Activated CD4-positive, alpha-beta T cell treated with anti-CD3 and anti-CD28 coated beads for 4 hours (primary cell): ENCODE measurements at places on chromosomes 4 and X.

DNA sequence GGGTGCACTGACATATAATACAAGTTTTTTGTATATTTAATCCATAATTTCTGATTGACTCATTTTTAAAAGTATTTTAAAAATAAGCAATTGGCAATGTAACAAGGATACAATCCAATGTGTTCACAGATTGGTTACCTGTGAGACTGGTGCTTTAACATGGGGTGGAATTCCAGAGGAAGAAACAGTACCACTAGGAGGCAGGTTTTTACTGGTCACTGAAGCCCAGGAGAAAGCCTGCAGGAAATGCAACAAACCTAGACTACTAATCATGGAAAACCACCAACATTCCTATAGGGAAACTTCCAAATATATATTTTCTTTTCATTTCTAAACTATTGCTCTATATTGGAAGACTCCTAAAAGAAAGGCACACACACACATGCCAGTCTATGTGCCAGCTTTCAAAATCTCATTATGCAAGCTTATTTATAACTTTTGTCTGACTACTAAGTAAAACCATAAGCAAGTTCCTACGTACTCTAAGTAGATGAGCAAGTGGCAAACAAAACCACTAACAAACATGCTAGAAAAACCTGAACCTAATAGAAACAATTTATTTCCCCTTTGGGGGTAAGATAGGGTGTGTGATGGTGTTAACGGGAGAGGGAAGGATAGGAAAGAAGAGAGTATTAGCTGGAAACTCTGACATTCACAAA lies 19.2 kb downstream of the G3BP2 start:
- no peak for DNase-seq

- no peak for DNase-seq
Observed at GRCh38 chr4:119835613-119835910, 207.0 kb upstream of the PDE5A start.

- DNase-seq = no peak
Observed at GRCh38 chr4:71944956-71945355, 86.8 kb upstream of the NPFFR2 start.

DNA sequence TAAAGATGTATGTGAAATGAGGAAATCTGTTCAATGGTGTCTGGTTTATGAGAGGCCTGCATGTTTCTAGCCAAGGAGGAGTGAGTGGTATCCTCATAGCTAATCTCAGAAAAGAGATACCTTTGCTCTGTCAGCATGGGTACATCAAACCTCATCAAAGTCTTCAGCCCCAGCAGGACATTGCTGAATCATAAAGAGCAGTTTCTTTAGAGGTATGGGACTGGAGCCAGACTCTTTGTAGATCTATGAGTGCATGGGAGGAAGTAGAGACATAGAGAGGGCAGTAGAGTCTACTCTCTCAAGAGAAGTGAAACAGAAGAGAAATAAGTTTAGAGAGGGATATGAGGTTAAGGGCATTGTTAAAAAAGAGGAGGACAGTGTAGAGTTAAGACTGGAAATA lies 1950.9 kb downstream of the ARAP2 start:
- no peak for DNase-seq

GRCh38 chr4:15891312-15891711 lies 47.2 kb downstream of the FGFBP1 start:
- no peak for DNase-seq

GRCh38 chrX:111098874-111099273 lies 2.9 kb downstream of the PAK3 start:
- DNase-seq = peak; percentile 54

GRCh38 chr4:116073051-116073450 lies 959.6 kb upstream of the NDST4 start:
- DNase-seq = no peak

GRCh38 chr4:62057031-62057430 lies 856.9 kb downstream of the ADGRL3 start:
- DNase-seq = no peak

DNA sequence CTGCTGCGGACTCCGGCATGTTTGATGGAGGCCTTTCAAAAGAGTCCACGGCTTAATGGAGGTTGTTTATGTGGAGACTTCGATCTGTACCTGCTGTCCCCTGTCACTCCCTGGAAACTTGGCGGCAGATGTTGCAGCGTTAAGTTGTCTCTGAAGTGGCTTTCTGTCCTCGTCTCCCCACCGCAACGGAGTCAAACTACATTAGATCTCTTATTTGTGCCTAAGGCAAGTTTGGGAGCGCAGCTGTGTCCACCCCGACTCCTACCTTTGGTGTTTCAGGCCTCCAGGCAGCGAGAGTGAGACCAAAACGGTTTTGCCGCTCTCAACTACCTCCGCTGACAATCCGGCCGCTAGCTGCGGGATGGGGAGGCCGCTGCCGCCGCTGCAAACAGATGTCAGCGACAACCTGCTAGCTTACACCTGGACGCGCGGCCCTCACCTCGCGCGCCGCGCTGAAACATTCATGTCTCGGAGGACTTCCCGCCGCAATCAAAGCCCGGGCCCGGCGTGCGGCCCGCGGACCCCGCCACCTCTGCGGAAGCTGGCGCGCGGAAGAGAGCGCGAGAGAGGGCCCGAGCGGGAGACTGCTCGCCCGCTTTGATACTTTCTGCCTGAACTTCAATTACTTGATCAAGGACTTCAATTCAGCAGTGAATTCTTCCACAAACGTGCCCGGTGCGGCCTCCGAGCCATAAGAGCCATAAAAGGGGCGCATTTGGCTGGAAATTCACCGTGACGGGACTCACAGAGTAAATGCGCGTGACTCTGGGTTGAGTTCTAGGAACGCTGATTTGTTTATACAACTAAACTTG lies 108.4 kb downstream of the ANTXR2 start:
- DNase-seq = no peak

DNA sequence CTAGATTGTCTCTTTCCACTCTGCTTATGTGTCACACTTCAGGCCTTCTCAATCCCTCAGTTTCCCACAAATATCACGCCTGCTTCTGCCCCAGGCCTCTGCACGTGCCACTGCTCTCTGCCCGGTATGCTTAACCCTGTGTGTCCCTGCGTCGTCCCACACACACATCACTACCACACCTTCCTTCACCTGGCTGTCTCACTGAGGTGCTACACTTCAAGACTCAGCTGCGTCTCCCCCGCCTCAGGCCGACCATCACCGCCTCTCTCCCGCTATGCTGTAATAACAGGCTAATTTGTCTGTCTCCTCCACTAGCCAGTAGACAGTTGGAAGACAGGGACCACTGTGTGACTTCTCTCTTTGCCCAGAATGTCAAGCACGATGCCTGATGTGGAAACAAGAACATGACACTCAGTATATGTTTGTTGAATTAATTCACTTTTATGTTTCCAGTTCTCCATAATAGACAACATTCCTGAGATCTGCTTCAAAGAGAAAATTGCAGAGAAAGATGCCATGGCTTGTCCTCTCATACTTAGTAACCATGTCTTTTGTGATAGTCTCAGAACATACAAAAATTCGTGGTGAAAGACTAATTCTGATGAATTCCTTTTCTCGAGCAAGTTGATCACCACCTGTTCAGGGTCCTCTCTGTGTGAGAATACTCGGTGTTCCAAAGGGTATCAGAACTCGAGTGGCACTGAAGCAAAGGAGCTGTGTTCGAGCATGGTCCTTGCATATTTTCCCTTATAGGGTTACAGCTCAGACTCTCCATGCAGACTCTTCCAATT lies 54.2 kb downstream of the AFAP1 start:
- DNase-seq = no peak

DNA sequence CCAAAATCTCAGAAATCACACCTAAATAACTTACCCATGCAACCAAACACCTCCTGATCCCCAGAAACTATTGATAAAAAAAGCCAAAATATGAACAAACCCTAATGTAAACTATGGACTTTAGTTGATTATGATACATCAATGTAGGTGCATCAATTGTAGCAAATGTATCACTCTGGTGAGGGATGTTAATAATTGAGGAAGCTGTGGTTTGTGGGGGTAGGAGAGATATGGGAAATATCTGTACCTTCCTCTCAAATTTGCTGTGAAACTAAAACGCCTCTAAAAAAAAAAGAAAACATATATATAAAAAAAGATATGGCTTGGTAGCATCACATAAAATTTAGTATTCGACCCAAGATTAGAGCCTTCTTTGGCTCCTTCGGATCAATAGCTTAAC lies 144.3 kb upstream of the CPEB2 start:
- no peak for DNase-seq

- DNase-seq = no peak
Observed at GRCh38 chrX:119512146-119512800, 44.0 kb downstream of the SLC25A5 start.

- DNase-seq = no peak
Observed at GRCh38 chr4:147733716-147734344, 1.9 kb downstream of the ARHGAP10 start.

- no peak for DNase-seq
Observed at GRCh38 chr4:163693211-163693610, 198.7 kb downstream of the TMA16 start.

DNA sequence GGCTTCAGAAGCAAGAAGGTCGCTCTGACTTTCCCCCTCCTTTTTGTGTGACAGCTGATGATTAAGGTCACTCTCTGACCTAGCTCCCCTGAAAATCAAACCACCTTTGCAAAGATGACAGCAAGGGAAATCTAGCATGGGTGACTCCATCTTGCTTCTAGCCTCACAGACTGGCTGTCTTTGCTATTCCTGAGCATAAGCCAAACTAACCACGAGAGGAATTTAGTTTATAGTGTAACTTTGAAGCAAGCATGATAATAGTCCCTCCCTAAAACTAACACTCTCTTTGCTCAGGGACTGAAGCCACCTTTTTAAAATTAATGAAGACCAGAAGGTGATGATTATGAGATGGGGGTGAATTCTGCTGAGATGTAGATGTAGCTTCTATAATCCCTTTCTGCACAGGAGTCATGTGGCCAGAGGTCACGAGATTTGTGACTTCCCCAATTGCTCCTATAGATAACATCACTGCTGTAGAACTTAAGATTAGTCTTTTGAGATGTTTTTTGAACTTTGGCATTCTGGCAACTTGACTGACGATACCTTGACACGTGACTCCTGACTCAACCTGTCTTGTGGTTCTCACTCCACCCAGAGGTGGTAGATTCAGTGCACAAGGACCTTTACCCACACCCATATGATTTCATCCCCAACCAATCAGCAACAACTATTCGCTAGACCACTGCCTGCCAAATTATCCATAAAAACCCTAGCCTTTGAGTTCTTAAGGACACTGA lies 14.9 kb upstream of the PDE5A start:
- DNase-seq = no peak

- no peak for DNase-seq
Observed at GRCh38 chr4:174263445-174263736, 20.1 kb downstream of the FBXO8 start.

DNA sequence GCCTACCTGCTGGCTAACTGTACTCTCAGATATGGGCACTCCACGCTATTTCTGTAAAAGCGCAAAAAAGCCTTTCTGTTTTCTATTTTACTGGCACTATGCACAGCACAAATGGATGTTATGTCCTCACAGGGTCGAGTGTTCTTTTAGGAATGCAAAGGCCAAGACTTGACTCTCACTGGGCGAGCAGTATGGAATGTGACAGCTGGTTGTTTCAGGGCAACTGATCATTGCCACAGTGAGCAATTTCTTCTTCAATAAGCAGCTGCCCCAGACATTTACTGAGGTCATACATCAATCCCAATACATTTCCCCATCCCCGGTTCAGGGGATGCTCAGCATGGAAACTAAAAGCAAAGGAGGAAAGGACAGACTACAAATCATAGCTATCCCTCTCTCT lies 58.2 kb downstream of the PDE5A start:
- DNase-seq = no peak

DNA sequence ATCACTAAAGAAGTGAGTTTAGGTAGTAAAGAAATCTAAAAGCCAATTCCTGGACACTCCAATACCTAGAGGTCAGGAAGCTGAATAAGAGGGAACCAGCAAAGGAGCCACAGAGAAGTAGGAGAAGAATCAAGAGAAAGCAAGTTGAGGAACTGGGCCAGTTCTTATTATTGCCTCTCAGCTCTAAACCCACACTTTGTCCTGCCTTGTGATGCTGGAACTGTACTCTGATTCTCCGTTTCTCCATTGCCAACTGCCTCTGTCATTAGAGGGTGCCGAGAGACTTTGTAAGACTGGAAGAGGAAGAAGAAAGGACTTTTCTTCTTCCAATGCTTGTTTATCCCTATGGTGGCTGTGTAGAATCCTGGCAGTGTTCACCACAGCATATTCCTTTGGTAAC lies 38.6 kb downstream of the NSUN7 start:
- DNase-seq = no peak

DNA sequence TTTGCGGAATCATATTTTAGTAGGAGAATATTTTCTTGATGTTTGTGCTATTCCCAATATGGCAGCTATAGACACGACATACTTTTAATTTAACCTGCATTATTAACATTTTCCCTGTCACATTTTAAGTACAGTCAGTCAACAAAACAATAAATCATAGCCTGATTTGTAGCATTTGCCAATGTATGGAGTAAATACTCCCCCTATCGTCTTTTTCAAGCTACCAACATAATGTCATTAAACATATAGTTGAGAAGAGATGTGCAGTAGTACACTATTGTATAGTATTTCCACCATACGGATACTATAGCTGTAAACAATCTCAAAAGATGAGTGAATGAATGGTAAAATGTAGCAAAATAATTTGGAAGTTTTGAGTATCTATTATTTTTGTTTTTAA lies 303.7 kb upstream of the MAGEB2 start:
- no peak for DNase-seq

GRCh38 chrX:129876771-129877305 lies 29.1 kb upstream of the UTP14A start:
- no peak for DNase-seq

DNA sequence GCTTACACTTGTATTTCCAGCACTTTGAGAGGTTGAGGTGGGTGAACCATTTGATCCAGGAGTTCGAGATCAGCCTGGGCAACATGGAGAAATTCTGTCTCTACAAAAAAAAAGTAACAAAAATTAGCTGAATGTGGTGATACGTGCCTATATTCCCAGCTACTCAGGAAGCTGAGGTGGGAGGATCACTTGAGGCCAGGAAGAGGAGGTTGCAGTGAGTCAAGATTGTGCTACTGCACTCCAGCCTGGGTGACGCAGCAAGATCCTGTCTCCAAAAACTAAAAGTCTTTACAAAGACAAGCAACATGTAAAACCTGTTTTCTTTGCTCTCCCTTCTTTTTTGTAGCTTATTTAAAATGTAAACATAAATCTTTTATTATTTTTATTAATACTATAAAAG lies 1156.1 kb downstream of the FAT4 start:
- DNase-seq = no peak

GRCh38 chr4:11179796-11180195 lies 248.9 kb downstream of the HS3ST1 start:
- DNase-seq = no peak

GRCh38 chr4:3211866-3212265 lies 37.1 kb upstream of the MSANTD1 start:
- DNase-seq = no peak
